Mesothelial cell of epicardium (in vitro differentiated cells): ENCODE measurements at places on chromosomes 7 and 10. TPM values are rescaled to one million over a fixed set of nuclear protein-coding genes. Genes with fewer than 3 reads are reported as not detected.

Gene SH2D4B
- 0.27 to 0.29 TPM (median 0.27 TPM) in 3 replicates for total RNA-seq

Gene UNC5B
- 84.8 to 91.5 TPM (median 85.7 TPM) in 3 replicates for total RNA-seq

Gene ATOH7
- total RNA-seq: 0.18 to 0.70 TPM (median 0.38 TPM) in 3 replicates

Gene CCDC172
- total RNA-seq: not detected in 3 replicates

Gene HMX2
- total RNA-seq: not detected in 3 replicates

Gene CTAGE4
- 3.1 to 5.5 TPM (median 5.4 TPM) in 3 replicates for total RNA-seq

Gene NUTM2B
- total RNA-seq: 1.0 to 1.7 TPM (median 1.4 TPM) in 3 replicates

Gene CDK5
- total RNA-seq: 17.0 to 17.5 TPM (median 17.4 TPM) in 3 replicates

Gene CTTNBP2
- 10.8 to 12.1 TPM (median 11.7 TPM) in 3 replicates for total RNA-seq

Gene HECW1
- total RNA-seq: 1.0 to 1.9 TPM (median 1.4 TPM) in 3 replicates

Gene UNCX
- not detected in 3 replicates for total RNA-seq

Gene VSTM4
- total RNA-seq: 3.5 to 4.1 TPM (median 3.7 TPM) in 3 replicates

Gene TBX20
- total RNA-seq: 8.1 to 9.4 TPM (median 8.2 TPM) in 3 replicates

GRCh38 chr10:62433181-62433692 is 59.1 kb downstream of the ZNF365 start:
- H3K4me1 ChIP-seq: no peaks in the 10 kb centered on the region
- no peak overlapping the region for H3K27ac ChIP-seq
- DNase-seq: no peak
- no peaks in the 10 kb centered on the region for H3K36me3 ChIP-seq
- H3K27me3 ChIP-seq: peaks cover 22% of the 10 kb centered on the region

GRCh38 chr7:50212666-50213621 is 91.6 kb upstream of the IKZF1 start:
- H3K27me3 ChIP-seq: peaks cover 40% of the 10 kb centered on the region
- no peak overlapping the region for H3K27ac ChIP-seq
- H3K4me1 ChIP-seq: no peaks in the 10 kb centered on the region
- H3K4me3 ChIP-seq: no peak overlapping the region
- DNase-seq: no peak

DNA sequence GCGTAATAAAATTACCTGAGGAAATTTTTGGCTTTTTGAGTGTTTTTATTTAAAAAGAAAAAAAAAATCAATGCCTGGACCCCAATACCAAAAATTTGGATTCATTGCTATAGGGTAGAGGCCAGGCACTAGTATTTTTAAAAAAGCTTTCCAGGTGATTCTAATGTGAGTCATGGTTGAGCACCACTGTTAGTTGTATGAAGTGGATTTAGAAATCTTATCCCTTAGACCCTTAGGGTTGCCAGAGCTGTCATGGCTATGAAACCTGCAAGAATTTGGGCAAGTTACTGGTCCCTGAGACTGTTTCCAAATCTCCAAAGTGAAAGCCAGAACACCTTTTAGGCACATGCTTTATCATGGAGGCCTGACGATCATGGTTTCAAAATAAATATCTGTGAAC is 262.5 kb downstream of the AHR start:
- H3K27ac ChIP-seq: no peak overlapping the region
- DNase-seq: no peak
- peaks cover 35% of the 10 kb centered on the region for H3K4me1 ChIP-seq
- H3K4me3 ChIP-seq: no peak overlapping the region
- H3K27me3 ChIP-seq: no peaks in the 10 kb centered on the region
- no peaks in the 10 kb centered on the region for H3K36me3 ChIP-seq

- peaks cover 13% of the 10 kb centered on the region for H3K4me1 ChIP-seq
- no peak overlapping the region for H3K4me3 ChIP-seq
- no peaks in the 10 kb centered on the region for H3K36me3 ChIP-seq
- no peak for DNase-seq
These were observed 40.0 kb downstream of the GOLGA7B start for GRCh38 chr10:97889461-97890265.

- H3K4me1 ChIP-seq: peaks cover 13% of the 10 kb centered on the region
- H3K36me3 ChIP-seq: no peaks in the 10 kb centered on the region
- H3K27me3 ChIP-seq: no peaks in the 10 kb centered on the region
- H3K27ac ChIP-seq: no peak overlapping the region
- DNase-seq: no peak
- H3K4me3 ChIP-seq: no peak overlapping the region
These were observed 165.2 kb downstream of the FANK1 start for GRCh38 chr10:126061526-126061925.

DNA sequence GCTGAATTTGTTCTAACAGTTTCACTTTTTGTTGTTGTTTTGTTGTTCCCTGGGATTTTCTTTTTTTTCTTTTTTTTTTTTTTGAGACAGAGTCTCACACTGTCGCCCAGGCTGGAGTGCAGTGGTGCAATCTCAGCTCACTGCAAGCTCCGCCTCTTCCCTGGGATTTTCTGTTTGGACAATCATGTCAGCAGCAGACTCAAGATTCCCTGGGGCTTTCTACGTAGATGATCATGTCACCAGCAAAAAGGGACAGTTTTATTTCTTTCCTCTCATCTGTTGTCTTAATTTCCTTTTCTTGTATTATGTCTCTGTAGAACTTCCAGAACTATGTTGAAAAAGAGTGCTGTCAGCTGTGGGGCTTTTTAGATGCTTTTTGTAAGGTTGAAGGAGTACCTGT is 241.4 kb downstream of the TNS3 start:
- peaks cover 7% of the 10 kb centered on the region for H3K4me1 ChIP-seq
- no peak overlapping the region for H3K27ac ChIP-seq
- no peaks in the 10 kb centered on the region for H3K27me3 ChIP-seq

DNA sequence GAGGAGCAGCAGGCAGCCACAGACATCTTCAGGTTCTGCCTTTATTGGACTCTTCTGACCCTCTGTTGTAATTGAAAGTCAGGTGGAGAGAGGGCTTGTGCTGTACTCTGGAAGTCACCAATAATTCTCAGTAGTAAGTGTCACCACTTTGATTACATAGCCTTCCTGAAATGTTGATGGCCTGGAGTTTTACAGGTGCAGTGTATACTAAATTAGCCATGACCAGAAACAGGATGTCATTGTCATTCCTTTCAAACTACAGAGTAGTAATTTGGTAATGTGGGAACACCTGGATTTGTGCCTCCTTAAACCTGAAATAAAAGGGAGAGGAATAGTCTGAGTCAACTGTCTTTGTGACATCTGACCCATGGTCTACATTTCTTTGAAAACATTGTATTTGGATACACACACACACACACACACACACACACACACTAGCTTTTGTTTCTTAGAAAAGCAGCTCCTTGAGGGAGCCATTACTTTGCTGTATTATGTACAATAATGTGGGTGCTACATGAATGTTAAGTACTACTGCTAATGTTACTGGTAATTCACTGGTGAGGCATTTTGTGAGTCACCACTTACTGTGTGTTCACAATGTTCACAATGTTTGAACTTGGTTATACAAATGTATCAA is 19.6 kb downstream of the ARL4A start:
- peaks cover 15% of the 10 kb centered on the region for H3K4me1 ChIP-seq
- H3K27me3 ChIP-seq: no peaks in the 10 kb centered on the region
- peaks cover 2% of the 10 kb centered on the region for H3K36me3 ChIP-seq
- peak overlapping the region; percentile 54 for H3K27ac ChIP-seq
- no peak for DNase-seq

DNA sequence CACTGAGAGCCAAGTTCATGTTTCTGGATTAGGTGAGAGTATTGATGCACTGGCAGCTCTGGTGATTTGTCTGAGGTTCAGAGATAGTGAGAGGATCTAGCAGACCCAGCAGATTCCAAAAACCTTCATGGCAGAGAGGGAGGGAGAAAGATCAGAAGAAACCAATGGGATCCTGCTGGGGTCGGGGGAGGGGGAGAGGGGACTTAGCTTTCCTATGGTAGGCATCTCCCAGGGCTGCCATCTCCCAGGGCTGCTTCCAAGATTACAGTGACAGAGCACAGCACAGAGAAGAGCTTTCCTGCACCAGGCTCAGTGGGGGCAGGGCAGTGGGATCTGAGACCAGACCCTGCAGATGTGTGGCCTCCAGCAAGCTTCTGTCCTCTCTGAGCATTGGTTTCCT is 76.8 kb upstream of the GDF10 start:
- H3K4me3 ChIP-seq: no peak overlapping the region
- H3K36me3 ChIP-seq: no peaks in the 10 kb centered on the region
- H3K4me1 ChIP-seq: no peaks in the 10 kb centered on the region
- no peak overlapping the region for H3K27ac ChIP-seq
- DNase-seq: no peak
- H3K27me3 ChIP-seq: peaks cover 19% of the 10 kb centered on the region

- no peak overlapping the region for H3K27ac ChIP-seq
- no peaks in the 10 kb centered on the region for H3K27me3 ChIP-seq
- H3K4me1 ChIP-seq: peaks cover 44% of the 10 kb centered on the region
- no peak for DNase-seq
- no peak overlapping the region for H3K4me3 ChIP-seq
These were observed 110.1 kb downstream of the CCNY start for GRCh38 chr10:35446439-35446838.

GRCh38 chr10:82628373-82628772 is 753.4 kb downstream of the NRG3 start:
- H3K4me3 ChIP-seq: no peak overlapping the region
- no peaks in the 10 kb centered on the region for H3K4me1 ChIP-seq
- no peak for DNase-seq
- H3K27me3 ChIP-seq: no peaks in the 10 kb centered on the region
- no peak overlapping the region for H3K27ac ChIP-seq

- DNase-seq: no peak
- no peak overlapping the region for H3K4me3 ChIP-seq
- H3K36me3 ChIP-seq: no peaks in the 10 kb centered on the region
- no peak overlapping the region for H3K27ac ChIP-seq
- H3K27me3 ChIP-seq: no peaks in the 10 kb centered on the region
- no peaks in the 10 kb centered on the region for H3K4me1 ChIP-seq
These were observed 78.0 kb upstream of the ANKRD1 start for GRCh38 chr10:90998733-90999511.

GRCh38 chr7:255721-256361 is 34.1 kb upstream of the FOXL3 start:
- H3K4me1 ChIP-seq: no peaks in the 10 kb centered on the region
- DNase-seq: no peak
- peaks cover 10% of the 10 kb centered on the region for H3K36me3 ChIP-seq
- H3K4me3 ChIP-seq: no peak overlapping the region
- H3K27me3 ChIP-seq: no peaks in the 10 kb centered on the region

- H3K36me3 ChIP-seq: no peaks in the 10 kb centered on the region
- peaks cover 6% of the 10 kb centered on the region for H3K27me3 ChIP-seq
- no peak overlapping the region for H3K27ac ChIP-seq
- no peak for DNase-seq
These were observed 155.7 kb upstream of the FAM171A1 start for GRCh38 chr10:15526754-15527153.

- no peak for DNase-seq
- no peaks in the 10 kb centered on the region for H3K36me3 ChIP-seq
These were observed 1.7 kb downstream of the ADAM8 start for GRCh38 chr10:133274751-133275683.

DNA sequence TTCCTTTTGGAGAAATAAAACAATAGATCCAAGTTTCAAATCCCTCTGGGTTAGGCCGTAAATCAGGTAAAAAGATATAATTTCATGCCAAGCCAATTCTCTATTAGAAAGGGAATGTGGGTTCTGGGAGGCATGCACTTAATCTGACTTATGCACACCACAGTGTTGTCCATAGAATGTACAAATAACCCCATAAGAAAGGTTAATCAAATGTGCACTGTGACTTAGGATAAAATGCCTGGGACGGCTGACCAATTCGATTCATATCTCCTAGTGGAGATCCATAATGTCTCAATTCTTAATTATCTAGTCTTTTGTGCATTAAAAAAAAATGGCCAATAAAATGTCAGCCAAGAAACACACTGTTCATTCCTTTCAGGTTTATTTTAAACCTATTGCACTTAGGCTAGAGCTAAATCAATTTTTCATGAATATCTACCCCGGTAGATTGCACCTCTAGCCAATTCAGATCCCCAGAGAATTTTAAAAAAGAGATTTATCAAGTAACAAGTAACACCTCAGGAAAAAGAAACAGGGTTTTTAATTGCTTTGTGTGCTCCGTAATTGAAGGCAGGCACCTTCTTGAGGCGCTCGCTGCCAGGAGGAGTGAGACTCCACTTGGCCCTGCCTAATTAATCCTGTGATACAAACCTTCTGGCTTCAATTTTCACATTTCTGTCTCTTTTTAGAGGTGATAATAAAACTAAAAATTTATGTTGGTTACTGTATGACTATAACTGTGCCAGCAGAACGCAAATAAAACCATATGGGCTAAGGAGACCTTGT is 265.1 kb downstream of the ETV1 start:
- H3K27me3 ChIP-seq: no peaks in the 10 kb centered on the region
- H3K27ac ChIP-seq: no peak overlapping the region
- DNase-seq: no peak
- H3K4me3 ChIP-seq: no peak overlapping the region

DNA sequence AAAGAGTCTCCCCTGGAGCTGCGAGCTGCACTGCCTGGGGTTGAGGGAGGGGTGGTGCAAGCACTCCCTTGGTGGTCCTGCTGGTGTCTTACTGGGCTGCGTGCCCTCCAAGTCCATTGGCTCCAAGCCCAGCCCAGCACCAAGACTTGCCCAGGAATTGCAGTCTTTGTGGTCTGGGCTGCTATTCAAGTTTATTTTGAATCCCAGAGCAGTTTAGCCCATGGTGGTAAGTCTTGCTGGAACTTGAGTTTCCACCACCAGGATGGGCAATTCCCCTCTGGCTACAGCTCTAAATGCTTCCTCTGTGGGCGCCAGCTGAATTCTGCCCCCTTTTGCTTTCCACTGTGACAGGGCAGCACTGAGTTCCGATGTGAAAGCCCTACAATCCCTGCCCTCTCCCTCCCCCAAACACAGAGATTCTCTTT is 25.1 kb downstream of the GALNT11 start:
- no peak overlapping the region for H3K4me3 ChIP-seq
- peaks cover 25% of the 10 kb centered on the region for H3K36me3 ChIP-seq
- peaks cover 19% of the 10 kb centered on the region for H3K4me1 ChIP-seq
- H3K27me3 ChIP-seq: no peaks in the 10 kb centered on the region
- H3K27ac ChIP-seq: no peak overlapping the region

GRCh38 chr7:90892213-90892612 is 296.1 kb downstream of the CDK14 start:
- no peaks in the 10 kb centered on the region for H3K36me3 ChIP-seq
- no peak for DNase-seq
- H3K4me3 ChIP-seq: no peak overlapping the region
- H3K27ac ChIP-seq: no peak overlapping the region
- peaks cover 11% of the 10 kb centered on the region for H3K4me1 ChIP-seq

DNA sequence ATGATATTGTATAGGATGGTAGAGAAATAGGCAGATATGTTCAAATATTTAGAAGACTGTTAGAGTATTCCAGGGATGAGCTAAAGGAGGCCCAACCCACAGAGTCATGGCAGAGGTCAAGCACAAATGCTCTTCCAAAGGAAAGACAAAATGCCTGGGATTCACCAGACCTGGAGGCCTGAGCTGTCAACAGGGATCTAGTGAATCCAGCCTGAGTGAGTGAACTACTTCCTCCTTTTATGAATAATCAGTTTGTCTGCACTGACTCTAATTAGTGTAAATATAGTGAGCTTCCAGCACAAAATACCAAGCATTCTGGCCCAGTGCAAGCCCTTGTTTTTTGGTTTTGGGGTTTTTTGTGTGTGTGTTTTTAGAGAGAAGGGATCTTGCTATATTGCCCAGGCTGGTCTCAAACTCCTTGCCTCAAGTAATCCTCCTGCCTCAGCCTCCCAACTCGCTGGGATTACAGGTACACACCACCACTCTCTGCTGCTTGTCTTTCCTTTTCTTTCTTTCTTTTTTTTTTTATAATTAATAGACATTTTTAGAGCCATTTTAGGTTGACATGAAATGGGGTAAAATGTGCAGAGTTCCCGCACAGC is 244.4 kb downstream of the SKIDA1 start:
- no peaks in the 10 kb centered on the region for H3K27me3 ChIP-seq
- H3K4me3 ChIP-seq: no peak overlapping the region
- H3K36me3 ChIP-seq: no peaks in the 10 kb centered on the region
- no peak for DNase-seq
- H3K27ac ChIP-seq: peak overlapping the region; percentile 76
